ENCODE measurements at places on chromosomes 4 and X.
A peak's percentile ranks its signal among the peaks of the same experiment; 100 is the strongest.

GRCh38 chr4:2745981-2746806 lies 9.9 kb downstream of the TNIP2 start:
- H3K27ac ChIP-seq: peak overlapping the region; percentile 90
- H3K27me3 ChIP-seq: no peaks in the 10 kb centered on the region
- H3K4me1 ChIP-seq: peaks cover 61% of the 10 kb centered on the region
- H3K4me3 ChIP-seq: peak overlapping the region; percentile 55
- DNase-seq: peak; percentile 91
- peaks cover 43% of the 10 kb centered on the region for H3K36me3 ChIP-seq

DNA sequence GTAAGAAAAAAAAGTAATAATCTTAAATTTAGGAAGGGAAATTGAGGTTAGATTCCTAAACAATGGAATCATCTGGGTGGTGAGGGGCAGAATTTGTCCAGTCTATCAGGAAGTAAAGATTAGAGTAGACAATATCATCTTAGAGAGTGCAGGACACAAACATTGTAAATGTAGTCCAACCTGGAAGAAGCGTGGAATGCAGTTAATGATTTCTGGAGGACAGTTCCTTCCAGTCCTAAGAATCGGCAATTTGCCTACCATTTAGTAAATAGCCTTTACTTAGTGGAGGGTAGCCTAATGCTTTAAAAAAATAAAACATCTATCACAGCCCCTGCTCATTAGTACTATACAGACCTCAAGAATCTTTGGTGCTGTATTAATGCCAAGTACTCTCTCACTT lies 147.5 kb upstream of the TTC29 start:
- peaks cover 14% of the 10 kb centered on the region for H3K27me3 ChIP-seq
- H3K4me1 ChIP-seq: no peaks in the 10 kb centered on the region
- no peaks in the 10 kb centered on the region for H3K36me3 ChIP-seq
- H3K27ac ChIP-seq: no peak overlapping the region
- H3K4me3 ChIP-seq: no peak overlapping the region

DNA sequence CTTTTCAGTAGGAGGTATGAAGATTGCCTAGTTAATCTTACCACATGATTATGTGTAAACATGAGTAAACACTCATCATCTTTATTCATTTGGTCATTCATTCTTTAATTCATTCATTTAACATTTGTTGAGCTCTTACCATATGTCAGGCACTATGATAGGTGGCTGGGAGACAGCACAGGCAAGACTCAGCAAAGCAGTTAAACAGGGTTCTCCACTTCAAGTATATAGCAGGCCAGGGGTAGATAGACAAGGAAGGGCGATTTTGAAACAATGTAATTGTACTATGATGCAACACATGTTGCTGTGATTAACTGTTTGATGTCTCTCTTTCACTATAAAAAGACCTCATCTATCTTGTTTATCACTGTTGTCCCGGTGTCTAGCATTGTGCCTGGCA lies 84.3 kb upstream of the GPR101 start:
- no peaks in the 10 kb centered on the region for H3K36me3 ChIP-seq
- H3K27me3 ChIP-seq: no peaks in the 10 kb centered on the region
- no peaks in the 10 kb centered on the region for H3K4me1 ChIP-seq
- H3K27ac ChIP-seq: no peak overlapping the region
- H3K4me3 ChIP-seq: no peak overlapping the region

GRCh38 chrX:102849396-102849795 lies 87.7 kb upstream of the RAB40AL start:
- peaks cover 16% of the 10 kb centered on the region for H3K36me3 ChIP-seq
- no peak for DNase-seq
- H3K4me3 ChIP-seq: no peak overlapping the region

- H3K27me3 ChIP-seq: peaks cover 9% of the 10 kb centered on the region
- peak overlapping the region; percentile 29 for H3K27ac ChIP-seq
- H3K36me3 ChIP-seq: no peaks in the 10 kb centered on the region
- peaks cover 6% of the 10 kb centered on the region for H3K4me1 ChIP-seq
Observed at GRCh38 chr4:74374561-74375327, 9.8 kb downstream of the EREG start.

DNA sequence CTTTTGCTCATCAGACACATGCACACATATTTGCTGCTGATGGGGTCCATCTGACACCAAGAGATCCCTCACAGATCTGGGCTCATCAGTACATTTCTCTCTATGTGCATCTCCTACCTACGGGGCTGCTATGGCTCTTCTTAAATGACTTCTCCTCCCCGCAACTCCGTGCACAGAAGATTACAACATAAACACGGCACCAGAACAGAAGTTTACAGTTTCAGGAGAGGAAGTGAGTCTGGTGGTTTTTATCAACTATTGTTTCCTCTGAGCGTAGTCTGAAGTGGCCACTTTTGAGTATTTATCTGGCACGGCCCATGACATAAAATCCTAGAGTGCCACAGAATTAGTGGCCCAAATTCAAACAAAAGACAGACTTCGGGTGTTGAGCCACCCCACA lies 263.8 kb downstream of the PRDM5 start:
- no peak overlapping the region for H3K27ac ChIP-seq
- DNase-seq: no peak
- H3K27me3 ChIP-seq: peaks cover 2% of the 10 kb centered on the region
- no peaks in the 10 kb centered on the region for H3K36me3 ChIP-seq
- H3K4me1 ChIP-seq: peaks cover 2% of the 10 kb centered on the region

GRCh38 chr4:175435381-175435783 lies 376.7 kb downstream of the GPM6A start:
- H3K4me3 ChIP-seq: no peak overlapping the region
- no peak for DNase-seq
- H3K4me1 ChIP-seq: no peaks in the 10 kb centered on the region
- H3K36me3 ChIP-seq: no peaks in the 10 kb centered on the region

DNA sequence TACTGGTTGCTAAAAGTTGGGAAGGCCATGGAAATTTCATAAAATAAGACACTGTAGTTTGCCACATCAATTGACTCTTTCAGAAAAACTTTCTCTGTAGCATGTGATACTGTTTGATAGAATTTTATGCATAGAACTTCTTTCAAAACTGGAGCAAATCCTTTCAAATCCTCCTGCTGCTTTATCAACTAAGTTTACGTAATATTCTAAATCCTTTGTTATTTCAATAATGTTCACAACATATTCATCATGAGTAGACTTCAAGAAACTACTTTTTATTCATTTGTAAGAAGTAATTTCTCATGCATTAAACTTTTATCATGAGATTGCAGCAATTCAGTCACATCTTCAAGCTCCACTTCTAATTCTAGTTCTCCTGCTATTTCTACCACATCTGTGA lies 199.3 kb downstream of the PCDH18 start:
- H3K4me1 ChIP-seq: no peaks in the 10 kb centered on the region
- no peak overlapping the region for H3K4me3 ChIP-seq
- no peaks in the 10 kb centered on the region for H3K36me3 ChIP-seq
- H3K27ac ChIP-seq: no peak overlapping the region
- DNase-seq: no peak

GRCh38 chr4:174707051-174707676 lies 121.9 kb downstream of the GLRA3 start:
- H3K4me1 ChIP-seq: no peaks in the 10 kb centered on the region
- no peaks in the 10 kb centered on the region for H3K27me3 ChIP-seq
- no peak overlapping the region for H3K27ac ChIP-seq

DNA sequence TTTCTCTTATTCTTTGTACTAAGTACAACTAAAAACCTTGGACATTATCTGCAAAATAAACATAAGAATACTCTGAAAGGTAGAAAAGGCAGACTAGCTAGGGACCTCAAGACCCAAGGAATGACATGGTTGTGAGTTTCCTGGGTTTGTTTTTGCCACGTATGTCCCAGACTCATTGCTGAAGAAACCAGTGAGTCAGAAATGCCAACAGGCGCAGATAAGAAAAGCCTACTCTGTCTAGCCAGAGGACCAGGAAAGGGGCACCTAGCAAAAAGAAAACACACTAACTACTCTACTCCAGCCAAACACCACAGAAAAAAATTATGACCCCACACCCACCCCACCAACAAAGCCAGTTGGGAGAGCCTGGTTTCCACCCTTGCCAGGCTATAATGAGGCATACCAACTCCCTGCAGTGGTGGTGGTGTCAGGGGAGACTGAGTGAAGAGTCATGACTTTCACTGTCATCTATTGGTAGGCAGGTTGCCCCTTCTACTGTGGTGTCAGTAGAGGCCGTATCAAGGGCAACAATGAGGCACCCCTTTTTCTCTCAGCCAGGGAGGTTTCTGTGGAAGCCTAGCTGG lies 10.9 kb downstream of the MTMR1 start:
- H3K27ac ChIP-seq: peak overlapping the region; percentile 86
- no peak for DNase-seq
- peaks cover 38% of the 10 kb centered on the region for H3K36me3 ChIP-seq
- H3K4me3 ChIP-seq: peak overlapping the region; percentile 29
- H3K27me3 ChIP-seq: no peaks in the 10 kb centered on the region
- peaks cover 54% of the 10 kb centered on the region for H3K4me1 ChIP-seq

DNA sequence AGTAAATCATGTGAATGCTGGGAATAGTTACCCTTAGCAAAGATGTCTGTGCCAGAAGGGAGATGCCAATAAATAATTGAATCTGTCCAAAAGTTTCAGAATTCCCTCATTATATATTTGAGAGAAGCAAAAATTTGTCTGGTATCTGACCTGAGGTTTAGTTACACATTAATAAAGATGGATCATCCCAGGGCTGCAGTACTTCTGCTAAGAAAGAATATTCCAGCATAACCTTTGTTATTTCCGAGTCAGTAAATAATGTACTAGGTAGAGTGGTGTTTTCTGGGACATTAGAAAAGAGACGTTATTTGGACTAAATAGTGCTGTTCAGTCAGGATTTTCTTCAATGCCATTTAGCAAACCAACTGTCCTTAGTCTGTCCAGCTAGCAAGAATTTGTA lies 26.4 kb downstream of the ADD1 start:
- H3K4me1 ChIP-seq: peaks cover 65% of the 10 kb centered on the region
- H3K27ac ChIP-seq: no peak overlapping the region
- no peak for DNase-seq

- no peak for DNase-seq
- H3K27ac ChIP-seq: no peak overlapping the region
- no peak overlapping the region for H3K4me3 ChIP-seq
- H3K4me1 ChIP-seq: no peaks in the 10 kb centered on the region
- H3K27me3 ChIP-seq: no peaks in the 10 kb centered on the region
- H3K36me3 ChIP-seq: no peaks in the 10 kb centered on the region
Observed at GRCh38 chr4:11404431-11404830, 24.3 kb downstream of the HS3ST1 start.

DNA sequence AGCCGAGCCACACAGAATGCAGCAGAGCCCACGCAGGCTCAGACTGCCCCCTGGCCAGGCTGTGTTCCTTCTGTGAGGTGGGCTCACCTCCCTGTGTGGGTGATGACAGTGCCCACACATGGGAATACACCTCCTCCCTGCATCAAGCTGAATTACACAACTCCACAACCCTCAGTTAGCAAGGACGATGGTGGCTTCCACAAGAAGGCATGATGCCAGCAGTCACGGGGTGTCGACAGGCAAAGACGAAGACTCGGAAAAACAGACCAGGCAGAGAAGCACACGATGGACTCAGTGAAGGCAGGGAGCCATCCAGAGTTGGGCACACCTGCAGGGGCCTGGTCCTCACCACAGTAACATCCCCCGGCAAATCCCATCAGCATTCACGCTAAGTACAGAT lies 12.1 kb downstream of the LETM1 start:
- no peaks in the 10 kb centered on the region for H3K4me1 ChIP-seq
- H3K27me3 ChIP-seq: no peaks in the 10 kb centered on the region
- DNase-seq: no peak

DNA sequence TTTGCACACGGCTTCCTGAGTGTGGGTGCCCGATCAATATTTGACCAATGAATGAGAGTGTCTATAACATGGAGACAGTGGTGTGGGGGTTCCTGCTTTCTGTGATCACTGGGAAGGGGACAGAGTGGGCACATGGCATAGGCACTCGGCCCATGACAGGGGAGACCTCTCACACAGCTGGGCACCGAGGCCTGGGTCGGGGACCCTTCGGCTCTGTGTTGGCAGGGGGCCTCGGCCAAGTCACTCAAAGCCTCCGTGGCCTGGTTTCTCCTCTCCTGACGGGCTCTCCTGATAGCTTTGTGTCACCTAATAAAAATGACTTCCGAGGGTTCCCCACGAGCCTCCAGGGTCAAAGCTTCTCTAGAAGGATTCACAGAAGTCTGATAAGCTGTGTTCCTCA lies 43.9 kb upstream of the PSAPL1 start:
- no peaks in the 10 kb centered on the region for H3K27me3 ChIP-seq
- no peak overlapping the region for H3K4me3 ChIP-seq
- H3K4me1 ChIP-seq: no peaks in the 10 kb centered on the region
- no peaks in the 10 kb centered on the region for H3K36me3 ChIP-seq

DNA sequence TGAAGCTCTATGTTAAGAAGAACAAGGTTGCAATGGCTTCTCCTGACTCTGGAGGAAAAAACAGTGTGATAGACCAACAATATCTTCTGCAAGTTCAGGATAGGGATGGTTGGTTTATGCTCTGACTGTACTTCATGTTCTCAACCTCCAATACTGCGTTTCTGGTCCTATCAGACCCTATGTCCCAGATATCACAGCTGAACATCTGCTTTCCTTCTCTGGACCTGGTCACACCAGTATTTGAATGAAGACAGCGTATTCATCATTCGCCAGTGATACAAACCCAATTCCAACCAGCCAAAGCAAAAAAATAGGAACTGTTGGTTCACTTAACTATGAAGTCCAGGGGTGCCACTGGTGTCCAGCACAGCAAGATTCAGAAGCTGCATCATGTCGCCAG lies 124.5 kb upstream of the KLF3 start:
- no peak for DNase-seq
- H3K4me3 ChIP-seq: no peak overlapping the region
- no peaks in the 10 kb centered on the region for H3K4me1 ChIP-seq
- no peaks in the 10 kb centered on the region for H3K27me3 ChIP-seq
- H3K27ac ChIP-seq: peak overlapping the region; percentile 26

- H3K4me1 ChIP-seq: no peaks in the 10 kb centered on the region
- H3K27me3 ChIP-seq: peaks cover 9% of the 10 kb centered on the region
- H3K4me3 ChIP-seq: no peak overlapping the region
- no peak overlapping the region for H3K27ac ChIP-seq
Observed at GRCh38 chr4:168613869-168614268, 117.0 kb downstream of the PALLD start.

GRCh38 chr4:189974056-189974455 lies 33.4 kb downstream of the FRG1 start:
- H3K36me3 ChIP-seq: no peaks in the 10 kb centered on the region
- H3K4me3 ChIP-seq: no peak overlapping the region
- H3K4me1 ChIP-seq: no peaks in the 10 kb centered on the region
- H3K27ac ChIP-seq: no peak overlapping the region
- no peak for DNase-seq

Measured in activated naive CD8-positive, alpha-beta T cell treated with anti-CD3 and anti-CD28 coated beads, Interleukin-2, amount 50 U/mL, for 24 hours (primary cell).